ENCODE measurements at places on chromosomes 13 and 19. TPM values are rescaled to one million over a fixed set of nuclear protein-coding genes. Genes with fewer than 3 reads are reported as not detected.
A peak's percentile ranks its signal among the peaks of the same experiment; 100 is the strongest.

DNA sequence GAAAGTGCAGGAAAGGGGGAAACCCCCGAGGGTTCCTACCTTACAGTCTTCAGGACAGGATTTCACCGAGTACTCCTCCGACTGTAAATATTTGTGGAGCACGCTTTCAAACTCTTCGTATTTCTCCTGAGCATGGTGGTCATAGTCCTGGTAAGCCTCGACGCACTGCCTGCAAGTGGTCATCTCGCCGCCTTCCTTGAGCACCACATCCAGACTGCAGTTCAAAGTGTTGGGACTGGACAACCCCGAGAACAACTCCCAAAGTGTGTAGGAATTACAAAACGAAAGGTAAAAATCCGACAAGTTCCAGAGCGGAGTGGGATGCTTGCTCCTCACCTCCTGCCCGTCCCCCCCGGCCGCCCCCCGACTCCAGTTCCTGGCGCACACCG, 349.7 kb downstream of the LIG4 start:
- DNase-seq, result peak; percentile 58

GRCh38 chr13:113465300-113465699, 12.0 kb upstream of the ADPRHL1 start:
- DNase-seq, result no peak

DNA sequence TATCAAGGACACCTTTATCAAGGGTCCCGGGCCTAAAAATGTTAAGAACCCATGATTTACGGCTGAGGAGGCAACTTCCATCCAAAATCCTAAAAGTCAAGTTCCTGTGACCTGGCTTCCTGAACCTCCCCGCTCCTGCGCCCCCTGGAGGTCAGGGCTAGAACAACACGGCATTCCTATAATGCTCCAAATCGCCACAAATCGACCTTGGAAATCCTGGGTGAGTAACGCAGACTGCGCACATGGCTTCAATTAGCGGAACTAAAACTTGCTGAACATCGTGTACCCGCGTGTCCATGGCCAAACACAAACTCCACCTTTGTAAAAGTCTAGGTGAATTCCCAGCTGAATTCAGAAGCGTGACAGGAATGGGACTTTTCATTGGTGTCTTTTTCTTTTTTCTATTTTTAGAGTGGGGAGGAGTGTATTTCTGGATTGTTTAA, 4.3 kb upstream of the C5AR1 start:
- peak; percentile 88 for DNase-seq

DNA sequence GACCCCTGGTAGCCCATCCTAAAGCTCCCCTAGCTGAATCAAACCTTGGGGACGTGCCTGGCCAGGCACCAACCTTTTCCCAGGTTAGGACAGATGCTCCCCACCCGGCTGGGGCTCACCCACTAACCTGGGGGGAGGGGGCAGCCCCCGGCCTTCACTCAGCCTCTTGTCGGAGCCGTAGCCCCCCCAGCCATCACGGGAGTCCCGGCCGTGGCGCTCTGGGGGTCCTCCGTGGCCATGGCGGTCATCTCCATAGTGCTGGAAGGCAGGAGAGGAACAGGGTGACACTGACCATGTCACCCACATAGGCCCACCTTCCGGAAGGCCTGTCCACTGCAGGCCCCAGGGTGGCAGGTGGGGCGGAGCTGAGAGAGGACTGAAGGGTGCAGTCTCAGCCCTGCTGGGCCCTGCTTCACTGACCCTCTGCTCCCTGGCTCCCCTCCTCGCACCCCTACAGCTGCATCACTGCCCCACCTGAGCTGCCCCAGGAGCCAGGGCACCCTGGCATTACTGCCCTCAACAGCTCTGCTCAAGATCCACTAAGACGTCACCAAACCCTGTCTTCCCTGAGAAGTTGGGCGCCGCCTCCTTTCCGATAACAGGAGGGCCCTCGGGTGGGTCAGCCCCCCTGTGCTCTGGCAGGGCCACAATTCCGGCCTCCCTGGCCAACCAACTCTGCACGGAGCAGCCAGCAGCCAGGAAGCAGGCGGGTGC, 22.6 kb upstream of the TINCR start:
- peak; percentile 57 for DNase-seq

Gene KIR2DL3
- not detected for total RNA-seq

Data from osteoblast (primary cell).